HFF-Myc (cell line): ENCODE measurements at places on chromosomes 4 and X.

DNA sequence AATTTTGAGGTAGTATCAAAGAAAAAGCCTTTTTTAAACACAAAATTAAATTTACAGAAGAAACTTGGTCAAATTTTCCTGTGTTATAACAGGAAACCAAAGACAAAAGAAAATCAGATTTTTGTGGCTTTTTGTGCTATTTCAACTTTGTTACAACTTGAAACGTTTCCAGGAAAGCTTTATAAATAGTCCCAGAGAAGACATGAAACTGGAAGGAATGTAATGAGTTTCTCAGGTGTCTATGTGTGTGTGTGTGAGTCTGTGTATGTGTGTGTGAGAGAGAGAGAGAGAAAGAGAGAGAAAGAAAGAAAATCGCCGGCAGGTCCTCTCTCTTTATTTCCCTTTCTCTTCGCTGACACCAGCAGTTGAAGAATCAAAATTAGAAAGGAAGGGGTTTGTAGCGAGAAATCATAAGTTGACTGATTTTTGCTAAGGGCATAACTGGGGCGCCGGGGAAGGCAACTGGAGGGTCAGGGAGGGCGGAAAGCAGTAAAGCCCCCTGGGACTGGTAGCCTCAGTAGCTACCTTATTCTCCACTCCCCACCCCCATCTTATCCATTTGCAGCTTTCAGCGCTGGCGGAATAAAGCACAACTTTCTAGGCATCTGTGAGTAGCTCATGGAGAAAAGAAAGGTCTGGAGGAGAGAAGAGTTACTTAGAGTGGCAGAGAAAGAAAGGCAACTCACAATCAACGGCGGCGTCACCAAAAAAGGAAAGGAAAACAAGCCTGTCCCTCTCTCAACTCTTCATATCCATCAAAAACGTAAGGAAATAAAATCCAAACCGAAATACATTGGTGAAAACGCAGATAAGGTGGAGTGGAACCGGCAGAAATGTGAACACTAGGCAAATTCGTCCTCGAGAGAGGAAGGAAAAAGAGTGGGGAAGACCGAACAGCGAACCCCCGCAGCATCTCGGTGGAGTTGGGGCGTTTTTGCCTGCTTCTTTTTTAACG is 1.3 kb downstream of the TMEM47 start:
- no peak for DNase-seq

- no peak for DNase-seq
Measured at GRCh38 chr4:82698412-82698811, 100.2 kb downstream of the SCD5 start.

GRCh38 chr4:98199247-98199646 is 56.0 kb upstream of the STPG2 start:
- DNase-seq: no peak

GRCh38 chr4:84897516-84897915 is 69.0 kb downstream of the WDFY3 start:
- no peak for DNase-seq

DNA sequence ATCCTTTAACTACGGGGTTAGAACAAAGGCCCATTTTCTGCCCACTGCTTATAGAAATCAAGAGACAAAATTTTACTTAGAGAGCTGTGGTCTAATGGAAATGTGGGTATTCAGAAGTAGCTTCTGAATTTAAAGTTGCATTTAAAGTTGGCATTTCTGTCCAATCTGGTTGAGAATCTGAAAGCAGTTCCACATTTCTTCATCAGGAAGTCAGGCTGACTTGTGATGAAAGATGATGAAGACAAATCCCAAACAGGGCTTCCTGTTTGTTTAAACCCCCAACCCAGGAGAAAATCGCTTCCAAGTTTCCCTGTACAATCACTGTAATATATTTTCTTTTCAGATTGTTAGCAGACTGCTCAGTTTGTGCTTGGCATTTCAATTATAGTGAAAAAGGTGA is 345.3 kb downstream of the SPRY1 start:
- DNase-seq: no peak

DNA sequence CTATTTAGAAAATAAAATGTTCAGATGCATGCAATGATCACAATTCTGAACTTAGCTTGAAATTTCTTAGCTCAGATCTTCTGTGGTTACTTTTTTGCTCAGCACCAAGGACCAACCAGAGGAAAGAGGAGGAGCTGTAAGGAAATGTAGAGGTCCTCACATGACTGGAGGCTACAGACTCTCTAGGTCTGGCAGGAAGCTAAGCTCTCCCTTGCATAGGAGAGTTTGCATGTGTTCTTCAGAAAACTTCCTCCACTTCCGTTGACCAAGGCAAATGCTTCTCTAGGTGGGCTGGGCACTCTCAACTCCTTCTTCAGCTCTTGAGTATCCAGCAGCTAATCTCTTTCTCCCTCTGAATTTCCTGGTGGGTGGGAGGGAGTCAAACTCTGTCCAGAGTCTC is 119.6 kb downstream of the BTC start:
- DNase-seq: no peak

DNA sequence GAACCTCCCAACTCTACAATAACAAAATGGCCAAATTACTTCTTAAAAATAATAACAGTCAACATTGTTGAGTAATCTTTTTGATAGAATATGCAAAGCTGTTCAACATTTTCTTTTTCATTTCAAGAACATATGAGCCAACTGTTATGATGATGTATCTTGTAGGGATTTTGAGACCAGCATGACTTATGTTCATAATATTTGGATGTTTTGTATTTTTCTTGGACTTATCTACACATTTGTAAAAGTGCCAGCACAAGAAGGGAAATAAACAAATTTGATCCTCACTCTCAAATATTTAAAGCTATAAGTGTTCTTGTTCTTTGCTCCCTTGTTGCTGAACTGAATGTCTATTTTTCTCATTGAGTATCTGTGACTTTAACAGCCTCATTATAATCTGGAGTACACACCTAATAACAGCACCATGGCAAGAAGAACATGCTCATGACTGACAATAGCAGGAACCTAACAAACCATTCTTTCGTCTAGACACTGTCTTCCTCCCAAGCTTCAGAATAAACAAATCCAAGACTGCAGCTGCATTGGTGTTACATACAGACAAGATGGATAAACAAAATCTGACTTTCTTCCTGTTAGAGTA is 1049.7 kb downstream of the FAT4 start:
- DNase-seq: no peak

DNA sequence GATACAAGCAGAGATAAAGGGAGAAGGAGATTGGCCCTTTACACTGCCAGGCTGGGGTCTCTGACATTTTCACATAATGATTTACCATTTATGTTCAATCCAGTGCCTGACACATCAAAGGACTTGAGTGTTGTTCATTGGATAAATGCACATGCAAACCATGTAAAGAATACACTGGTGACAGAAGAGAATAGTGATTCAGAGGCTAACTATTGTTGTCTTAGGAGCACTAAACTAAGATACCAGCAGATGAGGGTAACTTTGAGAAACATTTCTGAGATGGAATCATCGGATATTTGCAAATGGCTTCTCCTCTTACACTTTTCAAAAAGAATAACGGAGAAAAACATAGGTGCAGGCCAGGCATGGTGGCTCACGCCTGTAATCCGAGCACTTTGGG is 67.3 kb upstream of the HHIP start:
- DNase-seq: no peak

DNA sequence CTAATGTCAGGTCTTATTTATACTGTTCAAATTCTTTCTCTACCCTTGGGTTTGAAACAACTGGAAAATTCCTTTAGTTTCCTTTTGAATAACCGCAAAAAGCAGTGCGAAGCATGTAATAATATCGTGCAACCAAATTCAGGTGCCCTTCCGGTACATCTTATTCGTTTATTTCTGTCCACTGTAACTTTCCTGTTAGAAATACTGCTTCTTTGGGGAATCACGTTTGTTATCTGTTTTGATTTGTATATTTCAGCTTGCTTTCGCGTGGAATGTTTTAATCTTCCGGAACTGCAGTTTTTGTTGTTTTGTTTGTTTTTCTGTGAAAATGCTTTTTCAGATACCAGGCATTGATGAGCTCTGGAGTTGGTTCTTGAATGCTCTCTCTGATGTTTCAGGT is 85.7 kb upstream of the HPRT1 start:
- no peak for DNase-seq
